ENCODE measurements at places on chromosomes 6 and 20.

DNA sequence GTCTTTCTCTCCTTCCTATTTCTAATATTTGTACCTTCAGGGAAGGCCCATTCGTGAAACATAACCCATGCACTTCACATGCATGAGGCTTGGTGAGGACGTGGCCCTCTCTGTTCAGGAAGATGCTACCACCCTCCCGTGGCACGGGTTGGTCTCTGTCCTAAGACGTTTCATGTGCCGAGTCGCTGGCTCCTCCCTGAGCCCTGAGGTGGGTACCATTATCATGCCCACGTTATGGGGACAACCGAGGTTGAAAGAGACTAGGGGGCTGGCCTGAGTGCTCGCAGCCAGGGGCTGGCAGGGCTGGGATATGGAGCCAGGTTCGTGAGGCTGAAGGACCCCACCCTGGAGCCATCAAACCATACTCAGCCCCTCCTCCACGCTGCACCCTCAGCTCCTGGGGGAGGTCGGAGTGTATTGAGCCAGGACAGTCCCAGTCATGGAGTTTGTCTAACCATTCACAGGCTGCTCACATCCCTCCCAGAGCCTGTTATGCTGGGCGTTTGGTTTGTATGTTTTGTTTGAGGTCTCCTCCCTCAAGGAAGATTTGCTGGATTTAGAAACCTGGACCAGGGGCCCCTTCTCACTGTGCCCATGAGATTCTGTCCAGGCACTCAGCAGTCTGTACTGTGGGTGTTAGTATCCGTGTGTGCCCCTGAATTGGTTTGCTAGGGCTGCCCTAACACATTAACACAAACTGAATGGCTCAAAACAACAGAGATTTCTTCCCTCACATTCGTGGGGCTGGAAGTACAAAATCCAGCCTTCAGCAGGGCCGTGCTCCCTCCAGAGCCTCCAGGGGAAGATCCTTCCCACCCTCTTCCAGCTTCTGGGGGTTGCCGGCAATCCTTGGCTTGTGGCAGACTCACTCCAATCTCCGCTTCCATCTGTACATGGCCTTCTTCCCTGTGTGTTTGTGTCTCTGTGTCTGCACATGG lies 88.3 kb downstream of the ANKRD60 start:
- DNase-seq = no peak

- no peak for DNase-seq
Observed at GRCh38 chr6:43070028-43070632, 6.0 kb upstream of the PTK7 start.

GRCh38 chr6:91449539-91449938 lies 862.7 kb upstream of the MAP3K7 start:
- no peak for DNase-seq

DNA sequence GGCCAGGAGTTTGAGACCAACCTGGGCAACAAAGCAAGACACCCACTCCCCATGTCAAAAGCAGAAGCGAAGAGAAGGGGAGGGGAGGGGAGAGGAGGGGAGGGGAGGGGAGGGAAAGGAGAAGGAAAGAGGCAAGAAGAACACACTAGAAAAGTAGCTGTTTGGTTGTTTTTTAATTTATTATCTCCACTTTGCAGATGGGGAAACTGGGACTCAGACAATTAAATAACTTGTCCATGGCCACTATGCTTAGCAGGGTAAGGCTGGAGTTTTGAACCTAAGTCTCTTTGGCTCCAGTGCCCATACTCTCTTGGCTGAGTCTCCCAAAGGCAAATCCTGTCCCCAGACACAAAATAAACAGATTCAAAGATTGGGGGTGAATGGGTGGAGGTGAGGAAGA lies 12.4 kb upstream of the GHRH start:
- DNase-seq = no peak

DNA sequence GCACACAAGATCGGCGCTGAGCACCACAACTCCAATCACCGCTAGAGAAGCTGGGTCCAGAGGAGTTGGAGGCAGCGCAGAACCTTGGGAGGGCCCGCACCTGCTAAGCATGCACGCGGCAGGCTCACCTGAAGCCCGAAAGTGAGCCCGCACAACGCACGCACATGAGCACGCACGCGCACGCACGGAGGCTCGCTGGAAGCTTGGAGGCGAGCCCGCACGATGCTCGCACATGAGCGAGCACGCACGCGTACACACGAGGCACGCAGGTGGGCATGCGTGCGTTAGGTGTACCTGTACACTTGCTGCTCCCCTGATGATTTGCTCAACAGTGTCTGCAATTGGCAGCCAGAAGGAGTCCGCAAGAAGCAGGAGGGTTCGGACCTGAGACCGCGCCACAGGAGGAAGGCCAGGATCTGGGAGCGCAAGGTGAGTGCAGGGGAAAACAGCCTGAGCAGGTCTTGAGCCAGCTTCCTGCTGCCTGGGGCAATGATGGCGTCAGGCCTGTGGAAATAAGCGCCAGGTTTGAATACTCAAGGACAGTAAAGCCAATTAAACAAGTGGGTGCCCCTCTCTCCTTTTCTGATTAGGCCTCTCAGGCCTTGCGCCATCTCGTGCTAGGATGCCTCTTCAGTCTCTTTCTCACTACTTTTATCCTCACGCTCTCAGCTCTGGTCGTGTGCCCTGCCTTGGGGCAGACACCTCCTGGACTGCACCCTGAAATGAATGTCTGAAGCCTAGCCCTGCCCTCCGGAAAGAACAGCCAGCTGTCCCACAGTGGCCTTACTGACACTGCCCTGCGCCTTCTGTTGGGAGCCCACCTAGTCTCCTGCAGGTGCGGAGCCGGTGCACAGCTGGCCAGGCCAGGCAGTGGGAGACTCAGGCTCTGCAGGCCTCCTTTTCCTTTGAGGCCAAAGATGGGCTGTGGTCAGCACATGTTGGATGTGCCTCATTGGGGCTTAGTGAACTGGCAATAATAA lies 340.4 kb downstream of the CDC5L start:
- DNase-seq = no peak

DNA sequence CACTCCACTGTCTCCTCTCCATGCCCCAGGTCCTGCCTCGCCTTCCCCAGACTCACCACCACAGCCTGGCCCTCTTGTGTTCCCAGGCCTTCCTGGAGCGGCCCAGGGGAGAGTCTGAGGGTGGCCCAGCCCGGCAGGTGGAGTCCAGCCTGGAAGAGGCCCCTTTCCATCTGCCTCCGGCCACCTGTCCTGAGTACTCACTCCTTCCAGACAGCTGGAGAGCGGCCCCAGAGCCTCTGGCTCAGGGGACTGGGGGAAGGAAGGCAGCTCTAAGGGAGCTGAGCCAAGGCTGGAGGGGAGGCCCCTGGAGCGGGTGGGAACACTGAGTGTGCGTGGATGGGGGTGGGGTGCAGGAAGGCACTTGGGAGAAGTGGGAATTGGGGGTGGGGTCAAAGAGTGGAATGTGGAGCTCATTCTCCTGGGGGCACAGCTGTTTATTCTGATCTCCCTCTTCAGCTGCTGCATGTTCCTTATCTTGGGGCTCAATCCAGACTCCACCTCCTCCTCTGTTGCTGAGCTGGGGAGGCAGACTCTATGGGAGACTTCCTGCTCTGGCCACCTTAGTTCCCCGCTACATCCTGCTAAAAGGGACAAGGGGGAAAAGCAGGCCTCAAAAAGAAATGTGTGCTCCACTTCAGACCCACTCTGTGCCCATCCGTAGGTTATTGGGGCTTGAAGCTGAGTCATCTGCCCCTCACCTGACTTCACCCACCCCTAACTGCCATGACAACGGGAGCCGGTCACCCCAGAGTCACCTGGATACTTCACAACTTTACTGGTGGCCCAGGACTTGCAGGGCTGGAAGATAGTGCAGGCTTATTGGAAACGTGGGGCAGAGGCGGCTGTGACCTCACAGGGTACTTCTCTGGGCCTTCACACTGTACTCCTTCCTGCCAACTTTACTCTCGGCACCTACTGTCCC lies 19.5 kb upstream of the TAF8 start:
- no peak for DNase-seq

- DNase-seq = no peak
Observed at GRCh38 chr20:3502878-3503277, 32.1 kb downstream of the ATRN start.

- no peak for DNase-seq
Observed at GRCh38 chr6:128491100-128491581, 29.3 kb downstream of the PTPRK start.

DNA sequence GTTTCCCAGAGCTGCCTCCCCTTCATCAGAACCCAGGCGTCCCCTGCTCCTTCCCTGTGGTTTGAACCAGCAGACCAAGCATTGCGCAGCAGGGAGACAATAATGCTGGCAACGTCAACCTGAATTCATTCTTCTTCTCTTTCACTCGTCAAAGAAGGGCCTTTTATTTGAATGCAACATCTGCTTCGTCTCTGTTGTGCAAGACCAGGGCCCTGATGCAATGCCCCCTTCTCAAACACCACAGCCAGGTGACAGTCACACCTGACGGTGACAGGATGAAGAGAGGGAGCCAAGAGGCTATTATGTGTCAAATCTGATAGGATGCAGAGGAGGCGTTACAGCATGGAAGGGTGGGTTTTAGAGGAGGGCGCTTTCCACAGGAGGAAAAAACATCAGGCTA lies 8.0 kb downstream of the INSM1 start:
- no peak for DNase-seq

DNA sequence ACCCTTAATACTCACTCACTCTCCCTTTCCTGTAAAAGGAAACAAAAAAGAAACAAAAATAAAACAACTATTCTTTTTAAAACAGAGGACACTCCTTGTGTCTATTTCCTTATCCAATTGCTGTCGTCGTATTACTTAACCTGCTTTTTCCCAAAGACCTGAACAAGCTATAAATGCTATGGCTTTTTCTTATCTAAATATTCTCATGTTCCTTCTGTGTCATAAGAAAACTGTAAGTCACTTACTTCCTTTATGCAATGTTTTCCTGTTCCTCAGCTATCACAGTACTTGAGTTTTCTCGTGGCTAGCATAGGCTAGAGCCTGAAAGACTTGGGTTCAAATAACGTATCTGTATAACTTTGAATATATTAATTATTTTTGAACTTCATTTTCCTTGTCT lies 99.2 kb downstream of the IRAK1BP1 start:
- no peak for DNase-seq

DNA sequence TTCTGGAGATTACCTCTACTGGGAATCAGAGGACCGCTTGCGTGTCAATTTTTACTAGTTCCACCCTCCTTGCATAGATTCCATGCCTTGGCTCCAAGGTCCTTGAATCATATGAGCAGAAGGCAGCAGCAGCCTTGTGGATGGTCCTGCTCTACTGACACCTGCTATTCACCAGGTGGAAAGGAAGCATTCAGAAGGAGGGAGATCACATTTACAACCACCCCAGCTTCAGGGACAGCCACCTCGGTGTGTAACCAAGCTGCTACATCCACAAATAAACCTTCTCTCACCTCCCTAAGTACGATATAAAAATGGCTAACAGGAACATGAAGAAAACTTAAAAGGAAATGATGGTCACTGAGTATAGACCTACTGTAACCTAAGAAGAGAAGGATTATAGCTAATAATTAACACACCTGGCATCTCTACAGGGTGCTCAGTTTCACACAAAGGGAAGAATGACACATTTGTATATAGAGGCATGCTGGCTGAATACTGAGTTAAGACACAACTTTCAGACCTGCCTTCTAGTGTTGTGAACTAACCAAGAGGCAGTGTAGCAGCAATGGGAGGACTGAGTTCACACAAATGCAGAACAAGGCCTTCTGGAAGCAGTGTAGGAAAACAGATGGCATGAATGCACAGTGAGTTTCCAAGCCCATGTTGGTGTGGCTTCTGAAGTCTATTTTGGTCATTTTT lies 46.3 kb upstream of the SRPK1 start:
- DNase-seq = no peak

DNA sequence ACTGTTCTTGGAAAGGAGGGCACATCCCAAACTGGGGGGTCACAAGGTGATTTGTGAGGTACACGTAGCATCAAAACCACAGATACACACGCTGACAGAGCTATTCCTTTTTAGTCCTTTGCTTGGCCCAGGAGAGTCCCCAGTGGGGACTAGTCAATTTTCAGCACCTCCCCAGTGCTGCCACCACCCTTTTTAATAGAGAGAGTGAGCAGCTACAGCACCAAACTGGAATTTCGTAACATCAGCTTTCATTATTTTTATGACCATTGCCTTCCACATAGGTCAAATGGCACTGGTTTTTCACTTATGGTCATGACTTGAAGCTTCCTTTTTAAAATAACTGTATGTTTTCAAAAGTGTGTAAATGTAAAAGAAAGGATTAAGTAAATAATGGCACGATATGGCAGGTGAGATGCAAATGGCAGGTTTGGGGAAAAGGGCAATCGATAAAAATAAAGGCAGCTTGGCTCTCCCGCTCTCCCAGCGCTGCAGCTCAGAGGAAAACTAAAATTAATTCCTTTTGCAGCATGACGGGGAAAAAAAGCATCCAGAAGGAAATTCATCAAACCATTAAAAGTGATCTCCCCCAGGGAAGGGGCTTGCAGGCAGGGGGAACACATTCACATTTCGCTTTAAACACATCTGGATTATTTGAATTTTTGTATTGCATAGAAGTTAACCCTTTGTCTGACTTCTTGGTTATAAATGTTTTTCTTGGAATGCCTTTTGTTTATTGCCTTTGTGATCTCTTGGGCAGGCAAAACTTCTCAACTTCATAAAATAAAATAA lies 95.2 kb downstream of the ANKRD60 start:
- DNase-seq = no peak

- DNase-seq = no peak
Observed at GRCh38 chr20:10963717-10964266, 290.0 kb upstream of the JAG1 start.

GRCh38 chr20:3250091-3250504 lies 11.1 kb upstream of the SLC4A11 start:
- DNase-seq = no peak

GRCh38 chr20:63636752-63637628 lies 10.1 kb upstream of the GMEB2 start:
- no peak for DNase-seq

- no peak for DNase-seq
Observed at GRCh38 chr20:43408848-43409576, 48.7 kb upstream of the SRSF6 start.

DNA sequence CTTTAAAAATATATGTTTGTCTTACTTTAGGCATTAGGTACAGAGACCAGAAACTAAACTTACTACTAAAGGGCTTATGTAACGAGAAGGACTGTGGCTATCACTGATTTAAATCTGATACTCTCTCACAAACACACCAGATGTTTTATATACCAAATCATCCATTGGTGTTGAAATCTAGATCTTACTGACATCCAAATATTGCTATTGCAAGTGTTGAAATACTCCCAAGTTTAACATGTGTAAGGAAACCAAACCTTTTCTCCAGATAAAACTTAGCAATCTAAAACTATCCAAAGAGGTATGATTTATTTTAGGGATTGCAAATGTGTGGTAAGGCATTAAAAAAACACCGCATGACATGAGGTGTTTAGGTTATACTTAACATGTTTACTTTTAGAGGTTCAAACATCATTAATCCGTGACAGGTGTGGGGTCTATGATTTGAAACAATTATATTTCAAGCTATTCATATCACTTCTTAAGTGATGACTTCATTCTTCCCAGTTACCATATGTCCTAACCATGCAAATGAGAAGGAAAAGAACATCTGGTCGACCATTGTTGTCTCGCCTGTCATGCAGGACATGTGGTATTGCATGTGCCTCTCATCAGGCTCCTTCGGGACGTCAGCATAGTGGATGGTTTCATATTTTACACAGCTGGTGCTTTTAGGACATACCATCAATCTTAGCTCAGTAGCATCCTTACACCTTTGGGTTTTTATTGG lies 168.3 kb upstream of the SPACA1 start:
- DNase-seq = no peak

GRCh38 chr20:8627340-8628004 lies 441.4 kb upstream of the PLCB4 start:
- no peak for DNase-seq

GRCh38 chr20:25324412-25324811 lies 66.2 kb downstream of the ABHD12 start:
- no peak for DNase-seq
